ENCODE measurements at places on chromosomes 7 and 10.
A peak's percentile ranks its signal among the peaks of the same experiment; 100 is the strongest.

DNA sequence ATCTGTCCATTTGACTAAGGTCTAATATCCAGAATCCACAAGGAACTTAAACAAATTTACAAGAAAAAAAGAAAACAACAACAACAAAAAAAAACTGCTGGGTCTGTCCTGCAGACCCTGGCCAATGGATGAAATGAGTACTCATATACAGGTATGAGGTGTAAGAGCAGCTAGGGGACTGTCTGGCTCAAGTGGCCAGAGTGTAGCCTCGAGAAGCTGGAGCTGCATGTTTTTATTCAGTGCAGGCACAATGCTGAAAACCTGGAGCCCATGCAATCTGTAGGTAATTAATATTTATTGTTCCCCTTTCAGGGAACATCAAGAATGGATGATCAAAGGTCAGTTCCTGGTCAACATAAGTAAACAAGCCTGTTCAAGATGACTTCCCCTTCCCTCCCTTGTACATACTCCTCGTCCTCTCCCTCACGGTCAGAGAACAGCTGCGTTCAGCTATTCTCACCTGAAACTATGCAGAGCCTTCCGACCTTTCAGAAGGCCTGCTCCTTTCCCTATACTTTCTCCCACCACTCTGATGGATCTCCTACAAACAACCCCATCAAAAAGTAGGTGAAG lies 15.5 kb downstream of the CYP2C19 start:
- DNase-seq, result no peak

DNA sequence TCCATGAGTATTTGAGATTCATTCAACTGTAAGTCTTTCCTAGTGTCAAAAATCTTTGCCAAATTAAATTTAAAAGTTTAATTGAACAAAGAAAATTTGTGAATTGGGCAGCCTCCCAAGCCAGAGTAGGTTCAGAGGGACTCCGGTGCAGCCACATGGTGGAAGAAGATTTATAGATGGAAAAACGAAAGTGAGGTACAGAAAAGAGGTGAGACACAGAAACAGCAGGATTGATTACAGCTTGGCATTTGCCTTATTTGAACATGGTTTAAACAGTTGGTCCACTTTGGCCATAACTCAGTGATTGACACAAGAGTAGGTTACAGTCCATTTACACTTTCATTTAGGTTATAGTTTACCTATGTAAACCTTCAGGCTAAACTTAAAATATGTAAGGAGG lies 465.8 kb downstream of the ARL4A start:
- DNase-seq, result no peak

- no peak for DNase-seq
Measured at GRCh38 chr10:92552310-92552709, 21.6 kb downstream of the IDE start.

GRCh38 chr7:130356876-130357611 lies 12.4 kb downstream of the CPA5 start:
- no peak for DNase-seq

GRCh38 chr10:63247771-63248170 lies 114.6 kb downstream of the NRBF2 start:
- DNase-seq, result no peak

- DNase-seq, result peak; percentile 24
Measured at GRCh38 chr10:132457328-132458070, 60.5 kb downstream of the PWWP2B start.

DNA sequence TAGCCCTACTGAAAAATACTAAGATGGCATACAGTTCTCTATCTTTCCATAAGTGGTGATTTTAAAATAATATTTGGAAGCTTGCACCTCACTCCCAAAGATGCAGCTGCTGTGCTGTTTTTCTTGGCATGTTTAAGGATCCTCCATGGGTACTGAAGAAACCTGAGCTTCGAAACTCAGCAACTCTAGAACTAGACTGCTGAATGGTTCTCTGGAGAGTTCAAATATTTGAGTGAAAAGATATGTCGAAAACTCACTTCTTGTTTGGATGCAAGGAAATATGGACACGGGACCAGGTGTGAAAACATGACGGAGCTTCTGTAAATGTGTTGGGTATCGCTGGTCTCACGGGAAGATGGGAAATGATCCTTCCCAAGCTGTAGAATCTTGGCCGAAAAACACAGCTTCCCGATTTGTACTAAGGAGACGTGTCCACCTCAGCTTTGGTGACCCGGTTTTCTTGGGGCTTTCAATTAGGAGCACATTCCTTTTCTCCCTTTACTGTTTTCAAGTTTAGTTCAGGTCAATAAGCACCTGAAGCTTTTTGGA lies 543.8 kb upstream of the NRP1 start:
- DNase-seq, result no peak

- DNase-seq, result peak; percentile 2
Measured at GRCh38 chr7:24227603-24228359, 56.2 kb upstream of the NPY start.

GRCh38 chr10:102509387-102509786 lies 5.6 kb downstream of the SUFU start:
- DNase-seq, result no peak

GRCh38 chr10:34216348-34216945 lies 598.6 kb downstream of the PARD3 start:
- DNase-seq, result no peak

GRCh38 chr7:108086546-108086945 lies 43.6 kb downstream of the LAMB4 start:
- DNase-seq, result no peak

All from CD4-positive, alpha-beta T cell (primary cell).